ENCODE measurements at places on chromosomes 16 and 17.

DNA sequence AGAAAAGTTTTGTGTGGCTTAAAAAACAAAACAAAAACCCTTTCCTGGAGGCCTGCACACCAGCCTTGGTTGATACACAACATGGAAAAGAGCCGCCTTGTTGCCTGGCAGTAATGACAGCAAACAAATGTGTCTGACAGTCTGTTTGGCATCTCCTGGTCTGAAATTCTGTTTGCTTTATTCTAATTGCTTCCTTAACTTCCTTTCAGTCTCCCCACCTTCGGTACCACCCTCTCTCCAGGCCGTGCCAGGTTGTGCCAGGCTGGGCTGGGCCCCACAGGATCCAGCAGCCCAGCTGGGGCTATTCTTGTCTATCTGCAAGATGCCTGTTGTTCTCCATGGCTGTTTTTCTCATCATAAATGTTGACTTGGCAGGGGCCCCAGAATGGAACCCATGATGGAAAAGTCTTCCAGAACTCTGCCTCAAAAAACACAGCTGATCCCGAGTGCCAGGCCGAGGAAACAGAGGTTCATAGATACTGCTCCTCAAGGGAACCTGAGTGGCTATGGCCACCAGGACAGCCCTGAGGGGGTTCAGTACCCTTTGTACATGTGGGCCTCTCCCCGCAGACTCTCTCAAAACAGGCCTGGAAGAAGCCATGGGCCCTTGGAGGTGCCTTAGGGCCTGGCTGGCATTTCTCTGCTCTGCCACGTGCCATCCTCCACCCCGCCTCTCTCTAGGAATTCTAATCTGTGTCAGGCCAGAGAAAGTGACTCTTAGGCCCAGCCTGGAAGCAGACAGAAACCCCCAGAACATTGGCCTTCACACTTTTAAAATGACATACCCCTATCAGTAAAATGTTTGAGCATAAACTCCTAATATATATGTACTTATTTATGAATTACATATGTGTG is 50.5 kb downstream of the YPEL2 start:
- DNase-seq, result peak; percentile 28

DNA sequence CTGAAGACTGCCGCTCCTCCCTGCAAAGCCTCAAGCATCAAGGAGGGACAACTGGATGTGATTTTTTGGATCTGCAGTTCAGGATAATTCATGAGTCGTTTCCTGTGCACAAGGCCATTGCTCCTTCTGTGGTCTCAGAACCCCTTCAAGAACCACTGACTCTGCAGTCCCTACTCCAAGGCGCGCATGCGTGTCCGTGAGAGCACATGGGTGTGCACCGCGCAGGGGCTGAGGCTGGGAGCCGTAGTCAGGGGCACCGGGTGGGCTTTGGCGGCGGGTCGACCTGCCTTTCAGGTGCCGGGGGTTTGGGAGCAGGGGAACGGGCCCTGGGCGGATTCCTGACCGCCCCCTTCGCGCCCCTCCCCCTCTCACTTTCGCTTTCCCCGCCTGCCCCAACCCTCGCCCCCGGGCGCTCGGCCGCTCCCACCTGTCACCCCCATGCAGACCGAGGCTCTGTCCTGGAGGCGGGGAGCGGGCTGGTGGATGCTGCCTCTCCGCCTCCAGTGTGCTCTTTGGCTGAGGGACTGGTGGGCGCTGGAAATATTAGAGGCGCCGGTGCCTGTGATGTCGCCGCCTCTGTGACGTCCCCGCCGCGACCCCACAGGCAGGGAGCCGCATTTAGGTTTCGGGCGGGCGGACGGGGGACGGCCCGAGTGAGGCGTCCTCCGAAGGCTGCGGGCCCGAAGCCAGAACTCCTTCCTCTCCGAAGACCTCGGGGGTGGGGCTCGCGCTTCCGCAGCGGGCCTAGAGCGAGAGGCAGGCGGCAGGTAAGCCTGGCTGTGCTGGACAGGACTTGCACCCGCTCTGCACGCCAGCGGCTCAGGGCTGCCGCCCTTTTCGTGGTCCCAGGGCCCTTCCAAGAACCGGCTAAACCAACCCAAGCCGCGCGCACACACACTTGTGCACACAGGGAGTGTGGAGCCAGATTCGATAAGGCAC is at the start of gene SPATA32:
TSS of gene SPATA32 (minus strand) at position 518 of the 939 bp plus-strand sequence. CDS start at position 440, 78 bp downstream.
- DNase-seq, result no peak

- DNase-seq, result no peak
Measured at GRCh38 chr17:8859027-8859803, 8.3 kb downstream of the PIK3R6 start.

- no peak for DNase-seq
Measured at GRCh38 chr16:13110124-13110796, 208.9 kb downstream of the SHISA9 start.

- DNase-seq, result peak; percentile 83
Measured at GRCh38 chr17:74012465-74012864, 191.0 kb upstream of the RPL38 start.

GRCh38 chr17:37043201-37043600 is 94.4 kb downstream of the AATF start:
- DNase-seq, result no peak

GRCh38 chr17:21425321-21425720 is 49.2 kb downstream of the KCNJ12 start:
- DNase-seq, result no peak

DNA sequence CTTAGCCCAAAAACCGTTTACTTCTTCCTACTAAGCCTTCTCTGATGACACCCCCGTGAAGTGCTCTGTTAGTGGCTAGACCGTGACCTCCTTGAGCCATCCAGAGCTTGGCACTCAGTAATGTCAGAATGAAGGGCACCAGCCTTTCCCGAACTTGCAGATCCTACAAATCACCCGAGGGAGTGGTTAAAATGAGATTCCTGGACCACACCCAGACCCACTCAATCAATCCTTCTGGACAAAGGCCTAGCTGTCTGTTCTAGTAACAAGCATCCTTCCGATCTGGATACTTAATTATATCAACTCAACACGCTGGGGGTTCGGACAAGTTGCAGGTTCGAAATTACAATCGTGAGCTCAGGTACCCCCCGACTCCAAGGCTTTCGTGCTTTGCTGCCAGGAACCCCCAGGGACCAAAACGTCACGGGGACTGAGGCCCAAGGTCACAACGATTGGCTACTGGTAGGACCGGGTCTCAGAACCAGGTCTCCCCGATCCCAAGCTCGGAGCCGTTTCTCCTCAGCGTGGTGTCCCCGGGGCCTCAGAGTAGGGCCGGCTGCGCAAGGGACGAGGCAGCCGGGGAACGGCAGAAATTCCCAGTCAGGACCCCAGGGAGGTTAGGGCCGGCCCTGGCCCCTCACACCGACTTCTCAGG is 527 bp downstream of the CIAPIN1 start:
- DNase-seq, result peak; percentile 18

DNA sequence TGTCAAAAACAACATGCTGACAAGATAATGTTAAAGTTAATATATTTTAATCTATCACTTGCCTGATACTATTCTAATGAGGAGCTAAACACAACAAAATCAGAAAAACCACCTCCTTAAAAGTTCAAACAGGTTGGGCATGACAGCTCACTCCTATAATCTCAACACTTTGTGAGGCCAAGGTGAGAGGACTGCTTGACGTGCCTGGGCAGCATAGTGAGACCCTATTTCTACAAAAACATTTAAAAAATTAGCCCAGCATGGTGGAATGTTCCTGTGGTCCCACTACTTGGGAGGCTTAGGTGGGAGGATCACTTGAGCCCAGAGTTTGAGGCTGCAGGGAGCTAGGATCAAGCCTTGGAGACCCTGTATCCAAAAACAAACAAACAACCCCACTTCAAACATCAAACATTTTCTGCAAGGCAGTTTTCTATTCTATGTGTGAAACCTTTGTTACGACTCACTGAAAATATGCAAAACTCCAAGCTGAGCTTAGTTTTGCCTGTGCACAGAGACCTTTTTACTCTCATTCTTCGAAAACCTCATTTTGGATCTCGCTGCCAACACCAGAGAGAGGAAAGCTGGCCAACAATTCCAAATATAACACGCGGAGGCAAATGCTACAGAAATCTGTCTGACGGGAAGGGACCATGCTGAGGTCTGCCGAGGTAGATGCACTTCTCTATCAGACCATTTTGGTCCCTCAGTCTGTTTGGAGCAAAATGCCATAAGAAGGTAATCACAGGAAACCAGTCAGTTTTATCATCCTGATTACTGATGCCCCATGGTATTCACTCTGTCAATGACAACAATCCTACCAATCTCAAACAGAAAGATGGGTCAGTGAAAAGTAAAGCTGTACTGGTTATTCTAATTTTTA is 6.2 kb downstream of the PHF12 start:
- no peak for DNase-seq

GRCh38 chr17:40493697-40494096 is 7.7 kb downstream of the TNS4 start:
- no peak for DNase-seq

- no peak for DNase-seq
Measured at GRCh38 chr16:48918520-48919258, 308.7 kb upstream of the N4BP1 start.

- no peak for DNase-seq
Measured at GRCh38 chr17:21296097-21297025, 11.8 kb downstream of the MAP2K3 start.

DNA sequence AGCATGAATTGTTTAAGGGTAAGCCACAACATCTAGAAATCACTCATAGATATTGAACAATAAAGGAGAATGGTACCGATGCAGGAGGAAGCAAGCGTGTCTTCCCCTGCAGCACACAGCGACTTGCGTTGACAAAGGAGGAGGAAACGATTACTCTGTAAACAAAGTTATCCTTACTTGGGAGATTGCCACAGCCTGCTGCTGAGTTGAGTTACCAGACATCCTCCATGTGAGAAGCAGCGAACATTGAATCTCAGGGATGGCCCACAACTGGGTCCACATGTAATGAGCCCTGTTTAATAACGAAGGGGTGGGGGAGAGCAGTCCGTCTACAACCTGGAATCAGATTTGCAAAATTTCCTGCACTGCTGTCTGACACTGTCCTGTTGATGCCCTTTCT is 27.7 kb downstream of the CLUH start:
- no peak for DNase-seq

DNA sequence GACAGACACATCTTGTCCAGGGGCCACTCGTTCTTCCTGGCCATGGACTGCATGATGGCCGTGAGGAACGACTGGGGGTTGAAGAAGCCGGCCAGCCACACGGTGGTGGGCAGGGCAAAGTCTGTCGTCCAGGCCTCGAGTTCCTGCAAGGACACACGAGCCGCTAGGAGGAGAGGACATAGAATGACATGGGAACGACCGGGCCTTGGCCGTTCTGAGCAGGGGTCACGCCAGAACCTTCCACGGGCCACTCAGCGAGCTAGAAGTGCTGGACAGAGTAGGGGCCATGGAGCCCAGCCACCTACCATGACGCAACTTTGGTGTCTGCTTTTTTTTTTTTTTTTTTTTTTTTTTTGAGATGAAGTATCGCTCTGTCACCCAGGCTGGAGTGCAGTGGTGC is 47.0 kb downstream of the PGS1 start:
- no peak for DNase-seq

DNA sequence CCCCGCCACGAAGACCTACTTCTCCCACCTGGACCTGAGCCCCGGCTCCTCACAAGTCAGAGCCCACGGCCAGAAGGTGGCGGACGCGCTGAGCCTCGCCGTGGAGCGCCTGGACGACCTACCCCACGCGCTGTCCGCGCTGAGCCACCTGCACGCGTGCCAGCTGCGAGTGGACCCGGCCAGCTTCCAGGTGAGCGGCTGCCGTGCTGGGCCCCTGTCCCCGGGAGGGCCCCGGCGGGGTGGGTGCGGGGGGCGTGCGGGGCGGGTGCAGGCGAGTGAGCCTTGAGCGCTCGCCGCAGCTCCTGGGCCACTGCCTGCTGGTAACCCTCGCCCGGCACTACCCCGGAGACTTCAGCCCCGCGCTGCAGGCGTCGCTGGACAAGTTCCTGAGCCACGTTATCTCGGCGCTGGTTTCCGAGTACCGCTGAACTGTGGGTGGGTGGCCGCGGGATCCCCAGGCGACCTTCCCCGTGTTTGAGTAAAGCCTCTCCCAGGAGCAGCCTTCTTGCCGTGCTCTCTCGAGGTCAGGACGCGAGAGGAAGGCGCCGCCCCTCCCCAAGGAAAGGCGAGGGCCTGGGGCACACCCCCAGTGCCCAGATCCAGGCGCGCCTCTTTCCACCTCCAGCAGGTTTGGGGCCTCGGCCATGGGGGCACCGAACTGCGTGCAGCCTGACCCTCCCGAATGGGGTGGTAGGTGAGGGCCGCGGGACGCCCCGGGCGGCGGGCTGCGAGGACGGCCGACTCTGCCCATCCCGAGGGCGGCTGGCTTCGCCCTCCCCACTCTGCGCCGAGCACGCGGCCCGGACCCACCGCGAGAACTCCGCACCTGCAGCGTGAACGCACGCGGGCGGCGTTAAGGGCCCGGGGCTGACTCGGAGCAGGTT is 664 bp downstream of the HBQ1 start:
- DNase-seq, result peak; percentile 83

- peak; percentile 90 for DNase-seq
Measured at GRCh38 chr16:85639529-85640253, 26.6 kb downstream of the GSE1 start.

DNA sequence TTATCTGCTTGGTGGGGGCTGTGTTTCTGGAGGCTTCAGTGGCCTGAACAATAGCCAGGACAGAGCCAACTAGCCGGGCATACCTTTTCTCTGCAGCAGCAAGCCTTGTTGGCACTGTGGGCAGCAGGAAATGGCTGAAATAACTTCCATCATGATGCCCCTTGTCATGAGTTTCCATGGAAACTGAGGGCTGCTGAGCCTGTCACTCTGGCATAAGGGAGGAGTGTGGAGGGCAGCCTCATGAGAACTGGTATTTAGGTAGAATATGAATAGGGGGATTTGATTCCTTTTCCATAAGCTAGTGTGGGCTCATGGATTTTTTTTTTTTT is 39.4 kb downstream of the PLCG2 start:
- no peak for DNase-seq

Data from NCI-H345 (cell line).